ENCODE measurements at places on chromosomes 11 and 22. TPM values are rescaled to one million over a fixed set of nuclear protein-coding genes. Genes with fewer than 3 reads are reported as not detected.

Gene C11orf52
- total RNA-seq: 7.0 TPM

- no peak for DNase-seq
Observed at GRCh38 chr11:20369826-20370225, 6.3 kb downstream of the HTATIP2 start.

GRCh38 chr11:12876340-12876739 lies 132.8 kb upstream of the RASSF10 start:
- DNase-seq: no peak

GRCh38 chr11:119403021-119403420 lies 20.0 kb downstream of the THY1 start:
- no peak for DNase-seq

GRCh38 chr11:130712480-130712879 lies 203.8 kb downstream of the SNX19 start:
- DNase-seq: no peak

- peak; percentile 12 for DNase-seq
Observed at GRCh38 chr11:1217151-1217550, 5.7 kb upstream of the MUC5B start.

- no peak for DNase-seq
Observed at GRCh38 chr11:1453611-1454034, 33.0 kb downstream of the MOB2 start.

GRCh38 chr22:19719050-19719482 lies 4.3 kb upstream of the GP1BB start:
- DNase-seq: no peak

Gene NAALADL1
- total RNA-seq: 0.98 TPM

DNA sequence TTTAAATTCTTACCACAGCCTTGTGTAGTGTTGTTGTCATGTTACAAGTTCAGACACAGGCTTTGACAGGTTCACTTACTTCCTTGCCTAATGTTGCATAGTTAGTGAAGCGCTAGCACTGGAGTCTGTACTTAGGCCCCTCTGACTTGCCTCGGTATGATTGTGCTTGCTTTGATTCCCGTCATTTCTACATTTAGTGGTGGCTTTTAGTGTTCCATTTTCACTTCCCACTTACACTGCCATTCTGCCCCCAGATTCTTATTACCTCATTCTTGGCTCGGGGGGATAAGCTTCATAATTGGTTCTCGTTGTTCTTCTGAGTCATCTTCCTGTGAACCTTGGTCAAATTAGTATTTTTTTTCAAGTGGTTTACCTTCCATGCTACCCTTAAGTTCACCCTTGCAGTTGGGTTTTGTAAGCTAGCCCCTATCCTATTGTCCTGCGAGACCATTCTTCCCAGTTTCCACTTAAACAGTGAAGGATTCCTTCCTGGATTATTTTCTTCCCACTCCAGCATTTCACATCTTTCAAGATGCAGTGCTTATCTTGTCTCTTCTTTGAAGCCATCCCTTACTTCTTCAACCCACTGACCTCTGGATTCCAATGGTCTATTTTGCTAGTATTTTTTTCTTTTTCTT lies 68.7 kb downstream of the DDX10 start:
- DNase-seq: no peak

DNA sequence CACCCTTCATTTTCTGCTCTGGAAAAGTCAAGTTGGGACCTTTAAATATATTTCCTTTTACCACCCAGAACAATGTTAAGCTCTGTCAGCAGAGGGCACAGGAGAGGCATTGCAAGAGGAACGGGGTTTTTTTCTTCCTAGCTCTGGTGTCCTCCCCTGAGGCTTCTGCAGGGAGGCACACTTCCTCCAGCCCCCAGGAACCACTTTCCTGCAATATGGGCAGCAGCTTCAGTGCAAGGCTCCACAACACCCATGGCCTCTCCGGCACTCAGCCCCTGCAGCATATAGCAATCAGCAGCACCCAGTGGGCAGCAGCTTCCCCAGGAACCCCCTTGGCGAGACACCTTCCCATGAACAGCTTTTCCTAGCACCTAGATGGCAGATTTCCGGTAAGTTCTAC lies 101.4 kb downstream of the SYT9 start:
- DNase-seq: no peak

GRCh38 chr11:3340025-3340424 lies 38.9 kb downstream of the ZNF195 start:
- no peak for DNase-seq

Gene CCDC87
- not detected for total RNA-seq

DNA sequence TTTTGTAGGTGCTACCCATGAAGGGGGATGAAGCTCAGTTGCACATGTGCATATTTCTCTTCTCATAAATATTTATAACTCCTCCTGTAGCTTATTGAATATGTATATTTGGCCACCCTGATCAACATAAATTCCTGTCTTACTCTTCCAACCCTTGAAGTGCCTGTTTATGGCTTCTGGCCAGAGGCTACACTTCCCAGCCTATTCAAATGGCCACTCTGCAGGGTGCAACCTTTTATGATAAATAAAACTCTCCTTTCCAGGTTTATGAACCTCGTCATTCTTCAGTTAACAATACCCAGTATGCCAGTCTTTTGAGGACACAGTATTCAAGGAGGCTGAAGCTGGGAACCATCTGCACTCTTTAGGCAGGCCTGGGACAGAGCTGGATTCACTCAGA lies 2.6 kb upstream of the RTL6 start:
- no peak for DNase-seq

GRCh38 chr11:123302751-123303195 lies 107.7 kb upstream of the CLMP start:
- no peak for DNase-seq

Gene PRG3
- total RNA-seq: not detected

Gene CNIH2
- total RNA-seq: not detected

DNA sequence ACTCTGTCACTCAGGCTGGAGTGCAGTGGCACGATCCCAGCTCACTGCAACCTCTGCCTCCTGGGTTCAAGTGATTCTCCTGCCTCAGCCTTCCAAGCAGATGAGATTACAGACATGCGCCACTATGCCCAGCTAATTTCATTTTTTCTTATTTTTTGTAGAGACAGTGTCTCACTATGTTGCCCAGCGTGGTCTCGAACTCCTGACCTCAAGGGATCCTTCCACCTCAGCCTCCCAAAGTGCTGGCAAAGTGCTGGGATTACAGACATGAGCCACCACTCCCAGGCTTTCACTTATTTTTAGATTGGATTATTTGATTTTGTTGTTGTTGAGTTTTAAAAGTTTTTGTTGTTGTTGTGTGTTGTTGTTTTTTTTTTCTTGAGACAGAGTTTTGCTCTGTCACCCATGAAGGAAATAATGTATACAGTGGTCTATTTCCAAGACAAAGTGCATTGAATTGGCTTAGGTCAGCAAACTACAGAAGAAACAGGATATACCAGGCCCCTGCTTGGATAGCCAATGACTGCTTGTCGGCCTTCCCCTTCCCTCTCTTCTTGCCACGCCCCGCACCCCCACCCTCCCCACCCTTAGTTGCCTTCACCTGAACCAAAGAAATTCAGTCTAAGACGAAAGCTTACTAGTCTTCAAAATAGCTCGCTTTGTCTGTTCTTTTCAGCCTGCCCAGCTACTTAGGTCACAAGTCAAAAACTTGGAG lies 91.8 kb upstream of the CLDN5 start:
- no peak for DNase-seq

- DNase-seq: no peak
Observed at GRCh38 chr11:16876837-16877236, 137.4 kb downstream of the PLEKHA7 start.

- DNase-seq: peak; percentile 28
Observed at GRCh38 chr11:47991266-47991830, 11.0 kb downstream of the PTPRJ start.

Gene C1QTNF5
- total RNA-seq: 5.3 TPM

Gene PKP3
- total RNA-seq: not detected

DNA sequence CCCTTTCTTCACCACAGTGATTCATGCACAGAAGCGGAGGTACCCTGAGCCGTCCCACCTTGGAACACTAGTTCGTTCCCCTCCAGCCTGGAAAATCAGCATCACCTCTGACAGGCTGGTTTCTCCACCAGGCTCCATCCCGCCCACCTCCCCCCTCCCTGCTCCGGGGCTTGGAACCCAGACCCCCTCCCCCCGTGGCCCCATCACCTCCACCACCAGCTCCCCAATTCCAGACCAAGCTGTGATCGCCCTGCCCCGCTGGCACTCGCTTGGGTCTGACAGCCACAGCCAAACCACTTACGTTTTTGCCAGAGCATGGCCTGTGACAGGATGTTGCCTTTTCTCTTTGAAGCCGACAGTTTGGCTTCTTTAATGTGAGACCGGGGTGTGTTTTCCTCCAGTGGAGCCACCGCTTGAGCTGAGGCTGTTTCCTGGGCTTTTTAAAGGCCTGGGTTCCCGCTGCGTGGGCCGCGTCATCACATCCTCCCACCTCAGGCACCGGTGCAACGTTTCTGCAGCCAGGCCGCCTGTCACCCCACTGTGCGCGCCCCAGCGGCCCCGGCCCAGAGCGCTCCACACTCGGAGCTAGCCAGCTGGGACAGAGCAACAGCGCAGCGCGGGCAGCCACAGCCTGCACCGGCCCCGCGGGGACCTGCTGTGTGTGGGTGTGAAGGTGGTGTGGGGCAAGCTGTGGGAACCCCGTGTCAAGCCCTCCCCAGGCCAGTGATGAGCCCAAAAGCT lies at the start of gene POU2AF1:
Gene POU2AF1, minus strand, starts transcription at position 415 of the 741 bp plus-strand sequence. Its CDS starts 98 bp downstream, at position 317.
- no peak for DNase-seq

- DNase-seq: no peak
Observed at GRCh38 chr11:99925968-99926367, 761.1 kb upstream of the ARHGAP42 start.

- no peak for DNase-seq
Observed at GRCh38 chr11:123231777-123232176, 36.7 kb upstream of the CLMP start.

DNA sequence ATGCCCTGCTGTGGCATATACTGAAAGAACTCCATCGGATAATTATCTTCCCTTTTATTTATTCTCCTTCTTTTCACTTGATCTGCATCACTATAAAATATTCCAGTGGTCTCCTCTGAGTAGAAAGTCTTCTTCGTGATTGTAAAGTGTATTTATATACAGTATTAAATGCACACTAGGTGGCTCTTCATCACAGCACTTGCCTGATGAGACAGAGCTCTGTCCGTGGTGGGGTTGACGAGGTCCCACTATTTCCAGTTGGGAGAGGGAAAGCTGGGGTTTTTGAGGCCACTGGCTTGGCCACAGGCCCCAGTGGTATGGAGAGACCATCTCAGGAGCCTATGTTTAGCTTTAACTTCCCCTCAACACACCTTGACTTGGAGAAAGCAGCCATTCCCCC lies 31.6 kb upstream of the ZBTB16 start:
- no peak for DNase-seq

Gene TYR
- not detected for total RNA-seq

Gene C11orf65
- 0.64 TPM for total RNA-seq

DNA sequence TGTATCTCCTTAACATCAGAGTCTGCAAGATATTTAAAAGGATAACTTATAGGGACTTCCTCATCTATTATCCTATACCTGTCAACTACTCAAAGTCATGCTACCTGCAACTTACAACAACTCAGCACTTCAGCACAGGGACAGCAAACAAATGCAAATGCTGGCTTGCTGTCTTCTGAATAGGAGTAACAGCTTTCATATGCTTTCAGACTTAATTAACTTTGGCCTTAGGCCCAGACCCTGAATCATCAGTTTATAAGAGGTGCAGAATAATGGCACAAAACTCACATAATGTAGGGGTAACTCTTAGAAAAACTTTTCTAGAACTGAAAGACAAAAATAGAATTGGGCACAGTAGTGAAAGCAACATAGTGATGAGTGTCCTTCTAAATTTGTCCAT lies 953.4 kb downstream of the DLG2 start:
- no peak for DNase-seq

- DNase-seq: no peak
Observed at GRCh38 chr11:125968354-125968753, 22.5 kb downstream of the VSIG10L2 start.

Gene LRRC10B
- total RNA-seq: 0.27 TPM

GRCh38 chr22:50010676-50011446 lies 1.7 kb downstream of the IL17REL start:
- DNase-seq: no peak

GRCh38 chr11:45560913-45561281 lies 104.5 kb downstream of the CHST1 start:
- no peak for DNase-seq

DNA sequence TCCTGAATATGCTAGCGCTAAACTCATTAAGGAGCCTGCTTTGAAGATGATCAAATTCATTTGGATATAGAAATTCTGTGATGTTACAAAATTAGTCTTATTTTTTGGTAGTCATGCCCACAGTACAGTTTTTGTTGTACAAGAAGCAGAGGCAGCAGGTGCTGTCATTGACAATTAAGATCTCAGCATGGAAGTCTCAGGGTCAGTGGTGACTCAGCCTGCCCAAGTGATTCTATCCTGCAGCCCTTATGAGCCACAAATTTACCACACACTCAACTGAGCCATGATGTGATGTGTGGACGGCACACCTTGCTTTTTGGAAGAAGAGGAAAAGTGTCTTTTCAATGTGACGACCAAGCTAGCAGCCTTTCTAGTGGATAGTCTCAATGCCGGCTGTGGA lies 153.6 kb upstream of the SORL1-AS1 start:
- DNase-seq: no peak

Gene HTR3B
- not detected for total RNA-seq

GRCh38 chr11:77205467-77206263 lies 77.6 kb downstream of the MYO7A start:
- DNase-seq: peak; percentile 39

DNA sequence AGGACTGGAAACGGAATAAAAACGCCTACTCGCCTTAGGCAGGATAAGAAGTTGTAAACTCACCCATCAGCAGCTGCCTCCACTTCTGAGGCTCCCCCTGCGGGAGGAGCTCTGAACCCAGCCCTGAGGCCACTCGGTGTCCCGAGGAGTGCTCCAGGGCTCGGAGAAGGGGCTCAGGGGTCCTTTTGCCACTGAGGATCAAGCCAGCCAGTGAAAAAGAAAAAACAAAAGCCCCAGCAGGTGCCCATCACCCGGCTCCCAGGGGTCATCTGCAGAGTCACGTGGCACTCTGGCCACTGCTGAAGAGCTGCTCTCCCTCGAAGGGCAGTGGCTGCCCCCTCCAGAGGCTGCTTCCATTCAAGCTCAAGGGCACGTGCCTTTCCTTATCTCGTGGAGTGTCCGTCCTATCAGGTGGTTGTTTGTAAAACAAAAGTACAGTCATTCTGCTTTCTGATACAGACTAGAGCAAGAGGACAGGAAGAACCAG lies 29.0 kb downstream of the NUP50 start:
- no peak for DNase-seq

DNA sequence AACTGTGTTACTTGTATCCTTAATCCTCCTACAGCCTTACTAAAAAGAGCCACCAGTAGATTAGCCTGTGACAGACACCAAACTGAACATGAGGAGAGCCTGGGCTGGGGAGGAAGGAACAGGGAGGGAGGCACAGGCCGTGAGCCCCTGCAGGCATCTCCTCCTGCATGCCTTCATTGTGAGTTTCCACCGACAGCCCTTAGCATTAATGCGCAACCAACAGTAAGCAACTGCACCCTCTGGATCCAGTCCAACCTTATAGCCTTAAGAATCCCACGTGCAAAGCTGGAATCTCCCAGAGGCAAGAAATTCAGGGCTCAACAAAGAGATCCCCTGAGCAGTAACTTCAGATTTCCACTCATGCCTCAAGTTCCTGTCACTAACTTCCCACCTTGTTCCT lies 84.6 kb downstream of the ETS1 start:
- no peak for DNase-seq

Gene BARX2
- not detected for total RNA-seq
